NCI-H446 treated with DMSO at 0.1 percent for 48 hours (cell line): ENCODE measurements at places on chromosomes 12 and 14.
A peak's percentile ranks its signal among the peaks of the same experiment; 100 is the strongest.

DNA sequence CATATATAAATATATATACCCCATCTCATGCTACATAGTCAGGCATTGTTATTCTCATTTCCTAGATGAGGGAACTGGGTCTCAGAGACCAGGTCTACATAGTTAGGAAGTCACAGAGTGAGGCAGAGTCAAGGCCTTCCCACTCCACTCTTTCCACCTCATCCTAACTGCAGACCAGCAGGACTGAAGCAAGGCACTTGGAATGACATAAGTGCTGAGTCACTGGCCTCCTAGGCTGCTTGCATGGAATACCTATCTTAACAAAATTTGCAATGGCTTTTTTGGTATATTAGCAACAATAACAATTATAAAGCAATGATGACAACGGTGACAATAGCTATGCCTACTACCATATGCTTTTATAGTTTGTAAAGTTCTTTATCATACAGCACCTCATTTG lies 5.4 kb upstream of the ANO4 start:
- no peak for DNase-seq

GRCh38 chr12:3034067-3034750 lies 43.0 kb upstream of the TSPAN9 start:
- no peak for DNase-seq

GRCh38 chr12:109535863-109536250 lies 37.4 kb downstream of the MMAB start:
- DNase-seq: no peak

- DNase-seq: no peak
Measured at GRCh38 chr12:71682466-71682865, 3.4 kb upstream of the TMEM19 start.

- DNase-seq: no peak
Measured at GRCh38 chr12:41476499-41477439, 288.6 kb downstream of the PDZRN4 start.

- DNase-seq: no peak
Measured at GRCh38 chr14:80172375-80173051, 38.8 kb downstream of the DIO2 start.

GRCh38 chr14:99925471-99925870 lies 132.3 kb downstream of the EML1 start:
- no peak for DNase-seq

DNA sequence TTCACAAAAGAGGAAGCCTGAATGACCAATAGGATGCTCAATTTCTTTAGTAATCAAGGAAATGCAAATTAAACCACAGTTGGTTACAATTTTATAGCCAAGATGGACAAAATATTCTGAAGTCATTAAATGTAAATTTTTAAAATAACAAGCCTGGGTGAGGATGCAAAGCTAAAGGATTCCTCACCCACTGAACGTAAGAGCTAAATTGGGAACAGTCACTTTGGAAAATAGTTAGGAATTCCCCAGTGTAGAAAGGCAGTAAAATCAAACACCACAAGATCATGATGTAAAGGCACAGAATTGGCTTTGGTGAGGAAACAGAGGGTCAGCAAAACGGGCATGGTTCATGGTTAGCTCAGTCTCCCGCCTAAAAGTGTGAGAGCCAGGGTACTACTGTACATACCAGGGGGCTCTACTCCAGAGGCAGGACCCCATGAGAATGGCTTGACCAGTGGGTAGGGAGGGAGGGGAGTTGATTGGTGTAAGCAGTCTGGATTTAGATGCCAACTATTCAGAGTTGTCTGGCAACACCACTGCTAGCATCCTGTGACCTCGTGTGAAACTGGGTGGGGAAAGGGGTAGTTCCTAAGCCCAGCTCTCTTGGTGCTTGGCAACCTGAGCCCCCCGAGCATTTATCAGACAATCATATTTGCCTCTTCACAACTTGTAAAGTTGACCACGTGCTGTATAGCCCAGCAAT lies 213.4 kb upstream of the EGLN3 start:
- DNase-seq: no peak

- DNase-seq: no peak
Measured at GRCh38 chr12:3468329-3468728, 22.7 kb upstream of the PRMT8 start.

- no peak for DNase-seq
Measured at GRCh38 chr14:80681651-80682050, 259.9 kb downstream of the CEP128 start.

- no peak for DNase-seq
Measured at GRCh38 chr12:59650588-59651228, 54.9 kb downstream of the SLC16A7 start.

DNA sequence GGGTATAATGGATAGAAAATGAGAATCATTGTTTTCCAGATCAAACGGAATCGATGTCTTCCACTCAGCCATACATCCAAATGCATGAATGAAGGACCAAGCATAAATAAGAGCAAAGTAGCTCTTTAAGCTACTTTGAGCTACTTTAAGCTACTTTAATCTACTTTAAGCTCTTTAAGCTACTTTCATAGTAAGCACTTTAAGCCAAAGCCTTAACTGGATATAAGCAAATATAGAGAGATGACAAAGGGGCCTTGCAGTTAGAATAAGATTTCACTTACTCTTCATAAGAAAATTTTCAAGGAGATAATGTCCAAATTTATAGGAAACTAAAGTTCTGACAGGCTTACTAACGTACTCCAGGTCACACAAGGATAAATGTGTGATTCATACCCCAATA lies 355.6 kb upstream of the KITLG start:
- DNase-seq: no peak

- peak; percentile 94 for DNase-seq
Measured at GRCh38 chr12:75087654-75088053, 122.0 kb downstream of the KCNC2 start.
